ENCODE measurements at places on chromosomes 3 and 15.

DNA sequence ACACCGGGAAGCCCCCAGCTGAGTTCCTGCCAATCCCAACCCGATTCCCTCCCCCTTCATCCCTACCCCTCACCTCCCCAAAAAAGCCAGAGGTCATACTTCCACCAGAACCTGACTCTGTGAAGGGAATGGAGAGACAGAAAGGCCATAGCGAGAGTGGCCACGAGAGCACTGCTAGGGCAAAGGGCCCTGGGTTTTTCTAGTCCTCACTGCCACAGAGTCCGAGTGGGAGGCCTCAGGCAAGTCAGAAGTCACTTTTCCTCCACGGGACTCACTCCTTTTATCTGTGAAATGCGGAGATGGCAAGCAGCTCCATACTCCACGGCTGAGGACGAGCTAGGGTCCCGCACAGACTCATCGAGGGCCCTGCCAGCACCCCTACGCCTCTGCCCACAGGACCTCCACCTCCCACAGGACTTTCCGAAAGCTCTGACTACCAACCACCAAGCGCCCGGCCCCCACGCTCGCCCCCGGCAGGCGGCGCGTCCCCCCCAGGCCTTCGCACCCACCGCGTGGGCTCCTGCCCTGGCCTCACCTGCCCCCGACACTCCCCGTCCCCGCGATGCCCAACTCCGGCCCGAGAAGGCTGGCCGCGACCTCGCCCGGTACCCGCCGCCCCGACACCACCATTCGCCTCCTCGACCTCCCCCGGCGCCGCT, 792 bp downstream of the ATP13A3 start:
- peak; percentile 45 for DNase-seq

GRCh38 chr3:102174312-102174712, 260.5 kb upstream of the ZPLD1 start:
- DNase-seq: no peak

- DNase-seq: no peak
Measured at GRCh38 chr3:36784138-36784635, 19.8 kb upstream of the DCLK3 start.

DNA sequence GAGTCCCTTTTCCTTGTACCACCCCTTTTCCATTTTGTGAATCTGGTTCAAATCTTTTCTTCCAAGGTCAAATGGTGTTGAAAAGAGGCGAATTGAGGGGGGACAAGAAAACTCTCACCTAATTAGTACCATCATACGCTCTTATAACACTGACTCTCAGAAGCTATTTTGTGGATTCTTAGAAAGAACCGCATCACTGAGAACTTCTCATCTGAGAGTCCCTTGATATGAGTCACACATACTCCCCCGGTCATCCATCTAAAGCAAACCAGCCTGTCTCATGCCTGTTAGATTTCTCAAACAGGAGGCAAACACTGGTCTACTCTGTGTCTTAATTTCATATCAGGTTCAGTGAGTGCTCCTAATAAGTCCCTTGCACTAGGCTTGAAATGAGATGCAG, 76.5 kb upstream of the SPRED1 start:
- DNase-seq: no peak

- DNase-seq: no peak
Measured at GRCh38 chr15:101431748-101432147, 57.8 kb downstream of the PCSK6 start.

Data from DND-41 (cell line).